ENCODE measurements at places on chromosomes 16 and 17.

- DNase-seq, result no peak
Measured at GRCh38 chr17:67492251-67492740, 115.2 kb downstream of the PITPNC1 start.

- DNase-seq, result no peak
Measured at GRCh38 chr17:26818736-26819135, 475.2 kb upstream of the WSB1 start.

DNA sequence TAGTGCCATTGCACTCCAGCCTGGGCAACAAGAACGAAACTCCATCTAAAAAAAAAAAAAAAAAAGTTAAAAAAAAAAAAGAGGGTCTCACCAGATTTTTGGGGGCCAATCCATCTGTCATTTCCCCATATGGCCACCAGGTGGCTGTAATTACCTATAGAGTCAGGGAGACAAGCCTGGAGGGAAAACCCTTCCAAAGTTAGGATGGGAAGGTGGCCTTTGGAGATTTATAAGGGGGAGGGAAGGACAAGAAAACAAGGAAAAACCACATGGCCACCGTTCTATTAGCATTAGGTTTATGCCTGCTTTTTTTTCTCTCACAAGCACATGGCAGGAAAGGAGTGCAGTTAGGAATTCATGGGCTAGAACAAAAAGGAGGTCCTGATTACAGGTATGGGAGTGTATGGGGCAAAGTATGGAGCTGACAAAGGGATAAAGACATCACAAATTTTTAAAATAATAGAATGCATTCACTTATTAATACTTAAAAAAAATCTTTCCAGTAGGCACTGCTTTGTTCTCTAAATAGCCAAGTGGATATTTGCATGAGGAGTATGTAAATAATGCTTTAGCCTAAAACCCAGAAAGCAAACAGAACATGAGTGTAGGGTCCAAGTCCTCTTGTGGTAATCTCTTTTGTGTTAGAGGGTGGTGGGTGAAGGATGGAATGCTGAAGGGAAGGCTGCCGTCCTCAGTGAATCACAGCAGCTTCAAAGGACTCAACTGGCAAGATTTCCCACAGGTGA lies 5.1 kb downstream of the CYB5D1 start:
- DNase-seq, result peak; percentile 45

DNA sequence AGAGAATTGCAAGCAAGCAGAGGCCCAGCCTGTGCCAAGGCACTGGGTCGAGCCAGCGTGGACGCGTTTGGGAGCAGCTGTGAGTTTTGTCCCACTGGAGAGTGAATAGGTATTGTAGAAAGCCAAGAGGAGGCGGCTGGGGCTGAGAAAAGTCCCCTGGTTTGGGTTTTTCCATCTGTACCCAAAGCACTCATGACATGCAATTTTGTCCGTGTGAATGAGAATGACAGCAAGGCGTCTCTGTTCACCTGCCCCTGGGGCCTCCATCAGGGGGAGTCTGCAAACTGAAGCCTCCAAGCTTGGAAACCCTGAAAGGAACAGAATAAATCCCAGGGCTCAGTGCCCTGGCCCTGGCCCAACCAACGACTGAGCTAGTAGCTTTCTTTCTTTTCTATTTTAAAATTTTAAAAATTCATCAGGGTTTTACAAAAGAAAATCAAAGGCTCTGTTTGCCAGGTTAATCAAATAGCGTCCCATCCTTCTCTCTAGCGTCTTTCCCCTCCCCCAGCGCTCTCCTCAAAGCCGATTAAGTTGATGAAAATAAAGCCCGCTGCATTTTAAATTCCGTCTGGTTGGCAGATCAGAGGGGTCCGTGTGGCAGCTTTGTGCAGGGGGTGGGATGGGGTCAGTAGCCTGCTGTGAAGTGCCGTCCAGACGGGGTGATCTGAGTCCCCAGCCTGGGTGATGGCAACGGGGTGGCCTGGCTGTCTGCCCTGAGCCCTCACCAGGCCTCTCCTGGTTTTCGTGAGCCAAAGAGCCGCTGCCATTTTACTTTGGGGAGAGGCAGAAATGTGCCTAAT lies 171.0 kb downstream of the KATNIP start:
- DNase-seq, result no peak

DNA sequence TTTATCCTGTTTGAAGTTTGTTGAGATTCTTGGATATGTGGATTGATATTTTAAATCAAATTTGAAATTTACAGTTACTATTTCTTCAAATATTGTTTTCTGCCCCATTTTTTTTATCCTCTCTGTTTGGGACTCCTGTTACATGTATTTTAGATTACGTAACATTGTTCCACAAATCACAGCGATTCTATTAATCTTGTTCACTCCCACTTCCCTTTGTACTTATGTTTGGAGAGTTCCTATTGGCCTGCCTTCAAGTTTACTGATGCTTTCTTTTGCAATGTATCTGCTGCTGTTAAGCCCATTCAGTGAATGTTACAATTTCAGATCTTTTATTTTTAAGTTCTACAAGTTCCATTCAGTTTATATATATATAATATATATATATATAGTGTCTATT lies 288.3 kb upstream of the TNRC6C start:
- no peak for DNase-seq

GRCh38 chr17:40615068-40615840 lies 32.4 kb downstream of the SMARCE1 start:
- DNase-seq, result peak; percentile 69

DNA sequence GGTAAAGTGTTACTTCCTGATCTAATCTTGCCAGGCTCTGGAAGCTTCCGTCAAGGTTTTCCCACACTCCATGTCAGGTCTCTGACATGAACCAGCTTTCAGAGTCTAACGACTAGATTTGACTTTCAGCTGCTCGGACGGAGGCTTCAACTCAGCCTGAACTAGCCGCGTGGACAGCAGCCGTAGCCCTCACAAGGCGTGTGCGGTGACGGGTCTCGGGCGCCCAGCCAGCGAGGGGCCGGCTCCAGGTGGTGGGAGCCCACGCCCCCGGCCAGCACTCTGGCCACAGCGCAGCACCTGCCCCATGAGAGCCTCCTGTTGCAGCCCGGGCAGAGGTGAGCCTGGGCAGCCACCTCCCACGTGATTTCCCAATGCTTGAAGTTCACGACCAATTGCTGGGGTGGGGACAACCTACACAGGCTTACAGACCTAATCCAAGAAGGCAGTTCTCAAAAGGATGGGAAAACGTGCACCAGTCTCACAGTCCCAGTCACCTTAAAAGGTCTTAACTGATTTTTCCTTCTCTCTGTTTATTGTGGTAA lies 45.5 kb downstream of the TBC1D16 start:
- DNase-seq, result no peak
